Hepatic stellate cell (primary cell): ENCODE measurements at places on chromosomes 4 and X.

- peak; percentile 67 for DNase-seq
Measured at GRCh38 chrX:13487731-13488505, 81.5 kb upstream of the EGFL6 start.

DNA sequence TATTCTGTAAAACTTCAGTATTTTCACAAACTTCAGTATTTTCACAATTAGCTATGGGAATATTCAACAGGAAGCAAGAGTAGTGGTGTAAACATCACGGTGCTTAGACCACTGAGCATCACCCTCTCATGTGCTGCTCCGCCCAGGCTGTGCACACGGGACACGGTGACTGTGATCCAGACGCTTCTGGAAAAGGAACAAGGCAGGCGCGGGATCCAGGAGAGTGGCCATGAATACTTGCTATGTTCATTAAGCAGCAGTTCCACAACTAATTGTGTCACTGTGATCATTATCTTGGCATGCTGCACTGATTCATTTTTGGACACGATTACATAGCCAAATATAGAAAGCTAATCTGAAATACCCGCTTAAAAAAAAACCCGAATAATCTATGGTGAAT lies 19.6 kb upstream of the FAT1 start:
- DNase-seq: no peak

- no peak for DNase-seq
Measured at GRCh38 chr4:133058701-133059100, 90.4 kb upstream of the PCDH10 start.

DNA sequence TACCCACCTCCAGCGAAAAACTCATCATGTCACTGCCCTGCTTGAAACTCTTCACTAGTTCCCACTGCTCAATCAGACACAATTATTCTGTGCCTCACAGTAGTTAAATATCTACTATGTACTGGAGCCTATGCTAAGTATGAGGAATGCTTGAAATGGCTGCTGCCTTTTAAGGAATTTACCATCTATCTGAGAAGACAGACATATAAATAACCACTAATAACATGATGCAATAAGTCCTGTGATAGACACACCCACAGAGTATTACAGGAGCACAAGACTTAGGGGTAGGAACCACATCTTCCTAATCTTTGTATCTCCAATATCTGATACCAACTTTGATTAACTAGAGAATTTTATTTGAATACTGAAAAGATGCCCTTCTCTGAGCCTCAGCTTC lies 21.1 kb downstream of the SLC25A53 start:
- DNase-seq: no peak

- no peak for DNase-seq
Measured at GRCh38 chr4:40322811-40323210, 12.3 kb upstream of the CHRNA9 start.

- DNase-seq: no peak
Measured at GRCh38 chrX:137425986-137426385, 139.9 kb upstream of the ZIC3 start.

DNA sequence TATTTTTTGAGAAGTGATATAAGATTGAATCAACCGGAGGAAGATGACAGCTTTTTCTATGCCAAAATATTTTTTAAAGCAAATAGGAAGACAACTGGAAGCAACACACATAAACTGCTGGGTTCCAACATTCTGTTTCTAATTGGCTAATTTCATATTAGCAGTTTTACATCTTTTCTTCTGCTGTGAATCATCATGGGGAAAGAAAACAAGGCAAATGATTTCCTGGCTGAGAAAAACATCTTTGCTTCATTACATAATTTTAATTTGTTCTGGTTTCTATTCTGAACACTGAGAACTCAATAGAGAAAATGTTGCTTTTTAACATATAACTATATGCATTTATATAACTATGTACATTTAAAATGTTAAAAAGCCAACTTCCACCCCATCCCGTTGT lies 2518.5 kb downstream of the ARAP2 start:
- no peak for DNase-seq

- no peak for DNase-seq
Measured at GRCh38 chr4:153261461-153261860, 57.2 kb downstream of the TRIM2 start.

DNA sequence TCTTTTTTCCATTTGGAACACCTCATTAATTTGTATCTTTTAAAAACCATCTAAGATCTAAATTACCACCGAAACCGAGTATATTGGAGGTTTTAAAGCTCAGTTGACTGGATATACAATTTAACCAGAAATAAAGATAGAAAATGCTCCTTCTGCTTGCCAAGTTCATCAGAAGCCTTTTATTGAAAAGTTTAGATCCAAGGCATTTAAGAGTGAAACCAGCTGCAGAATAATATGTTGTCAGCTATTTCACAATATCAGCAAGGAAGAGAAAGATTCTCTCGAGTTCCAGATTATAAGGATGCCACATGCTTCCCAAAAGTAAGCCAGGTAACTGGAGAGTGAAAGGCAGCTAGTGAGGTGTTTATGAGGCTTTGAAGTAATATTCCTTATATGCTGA lies 217.4 kb downstream of the DCTD start:
- no peak for DNase-seq

DNA sequence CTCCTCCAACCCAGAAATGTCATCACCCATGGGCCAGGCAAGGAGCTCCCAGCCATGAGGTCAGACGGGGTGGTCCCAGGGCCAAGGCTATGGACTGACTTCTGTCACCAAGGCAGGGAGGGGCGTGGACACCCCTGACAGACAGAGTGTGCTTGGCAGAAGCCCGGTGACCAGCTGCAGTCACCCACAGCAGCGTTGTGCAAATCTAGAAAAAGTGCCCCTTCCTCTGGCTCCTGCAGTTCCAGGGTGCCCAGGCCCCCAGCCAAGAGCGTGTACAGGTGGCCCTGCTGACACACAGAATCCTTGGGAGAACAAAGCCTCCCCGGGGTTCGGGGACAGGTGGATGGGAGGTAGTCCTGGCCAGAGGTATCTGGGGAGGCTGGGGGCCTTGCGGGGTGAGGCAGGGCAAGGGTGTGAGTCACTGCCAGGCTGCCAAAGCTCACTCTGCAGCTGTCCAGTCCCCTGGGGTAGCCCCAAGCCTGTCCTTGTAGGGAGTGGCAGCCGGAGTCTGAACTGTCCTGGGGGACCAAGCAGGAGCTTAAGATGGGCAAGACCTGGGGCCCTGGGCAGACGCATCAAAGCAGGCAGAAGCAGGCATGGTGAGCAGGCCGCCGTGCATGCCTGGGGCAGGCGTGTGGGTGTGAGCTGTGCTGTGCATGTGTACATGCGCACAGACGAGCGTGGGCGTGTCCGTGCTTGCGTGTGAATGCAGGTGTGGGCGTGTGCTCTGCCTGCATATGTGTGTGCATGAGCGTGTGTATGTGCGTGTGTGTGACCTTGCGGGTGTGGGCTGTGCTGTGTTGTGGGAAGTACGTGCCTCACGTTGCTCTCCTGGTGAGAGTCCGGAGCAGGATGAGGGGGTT lies 3.3 kb downstream of the MYL5 start:
- no peak for DNase-seq

DNA sequence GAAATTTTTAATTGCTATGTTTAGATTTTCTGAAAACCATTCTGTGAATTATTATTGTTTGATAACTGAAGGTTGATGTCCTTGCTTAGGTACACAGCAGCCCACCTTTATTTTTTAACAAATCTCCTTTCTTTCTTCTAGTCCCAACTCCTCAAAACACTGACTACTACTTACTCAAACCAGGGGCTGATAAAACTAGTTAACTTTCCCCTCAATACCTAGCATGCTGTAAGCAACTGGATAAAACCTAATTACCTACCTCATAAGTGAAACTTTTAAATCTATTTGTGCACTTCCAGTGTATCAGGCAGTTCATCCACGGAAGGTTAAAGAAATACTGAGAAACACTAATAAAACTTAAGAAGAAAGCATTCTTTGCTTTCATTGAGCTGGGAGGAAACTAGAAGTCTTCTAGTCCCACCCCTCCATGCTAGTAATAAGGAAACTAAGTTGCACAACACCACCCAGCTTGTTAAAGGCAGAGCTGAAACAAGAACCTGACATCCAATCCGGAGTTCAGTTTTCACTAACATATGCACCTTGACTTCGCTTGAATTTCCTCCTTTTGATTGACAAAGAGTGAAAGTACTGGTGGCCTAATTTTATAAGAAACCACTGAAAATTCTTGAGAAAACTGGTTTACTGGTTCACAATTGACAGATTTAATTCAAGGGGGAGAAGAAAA lies 180.2 kb upstream of the TET2 start:
- DNase-seq: no peak

- no peak for DNase-seq
Measured at GRCh38 chrX:581720-582298, 48.8 kb upstream of the SHOX start.

DNA sequence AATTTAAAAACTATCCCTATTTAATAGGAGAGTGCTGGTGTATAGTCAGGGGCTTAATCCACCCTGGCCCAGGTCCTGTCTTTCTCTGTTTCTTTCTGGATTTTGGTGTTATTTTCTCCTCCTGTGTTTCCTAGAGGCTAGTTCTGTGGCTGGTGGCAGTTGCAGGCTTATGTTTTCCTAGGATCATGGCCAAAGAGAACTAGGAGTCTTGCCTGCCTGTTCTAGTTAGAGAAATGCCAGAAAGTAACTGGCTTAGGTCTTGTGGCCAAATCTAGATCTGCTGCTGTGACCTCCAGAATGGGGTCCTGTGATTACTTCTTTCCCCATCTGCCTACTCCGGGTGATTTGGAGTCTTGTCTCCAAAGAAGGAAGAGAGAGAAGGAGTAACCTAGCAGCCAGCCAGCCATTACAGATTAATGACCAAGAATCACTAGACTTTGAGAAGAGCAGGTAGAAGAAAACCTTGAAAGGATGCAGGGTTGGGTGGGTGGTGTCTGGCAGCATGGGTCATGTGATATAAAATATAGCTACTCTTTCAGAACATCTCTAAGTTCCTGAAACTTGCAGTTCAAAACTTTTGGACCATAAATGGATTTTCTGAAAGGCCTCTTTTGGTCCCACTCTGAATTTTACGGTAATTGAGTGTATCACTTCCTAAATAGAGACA lies 117.9 kb downstream of the STIM2 start:
- no peak for DNase-seq

- DNase-seq: no peak
Measured at GRCh38 chr4:87565746-87566145, 36.6 kb upstream of the SPARCL1 start.

- no peak for DNase-seq
Measured at GRCh38 chr4:82666970-82667665, 105.3 kb upstream of the TMEM150C start.

DNA sequence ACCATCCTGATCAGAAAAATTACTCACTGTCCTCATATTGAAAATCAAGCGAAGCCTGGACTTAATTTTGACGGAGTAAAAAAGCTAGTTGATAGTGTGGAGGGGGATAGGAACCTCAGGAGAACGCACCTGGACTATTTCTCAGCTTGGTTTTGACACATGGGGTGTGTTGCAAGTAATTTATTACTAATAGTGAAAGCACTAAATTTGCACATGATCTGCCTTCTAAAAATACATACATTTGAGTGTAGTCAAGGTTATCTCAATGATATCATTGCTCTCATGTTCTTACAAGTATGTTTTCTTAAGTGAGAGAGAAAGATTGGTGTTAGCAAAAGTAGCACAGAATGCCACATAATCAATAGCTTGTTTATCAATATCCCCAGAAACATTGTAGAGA lies 29.5 kb downstream of the LRIT3 start:
- no peak for DNase-seq

DNA sequence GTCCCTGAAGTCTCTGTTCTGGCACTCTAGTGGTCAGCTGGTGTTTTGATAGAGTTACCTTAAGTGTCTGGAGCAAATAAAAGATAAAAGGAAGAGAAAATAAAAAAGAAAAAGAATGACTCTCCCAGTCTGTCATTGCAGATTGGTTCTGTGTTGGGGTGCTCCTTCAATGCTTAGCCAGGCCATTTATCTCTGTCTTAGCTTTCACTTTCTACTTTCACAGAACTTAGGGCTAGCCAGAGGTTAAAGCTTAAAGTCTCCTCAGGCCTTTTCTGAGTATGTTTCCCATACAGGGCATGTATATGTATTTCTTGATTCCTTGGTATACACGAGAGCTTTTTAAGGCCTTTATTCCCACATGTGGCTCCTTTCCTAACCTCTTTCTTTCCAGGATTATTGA lies 83.1 kb upstream of the TEX13D start:
- no peak for DNase-seq

DNA sequence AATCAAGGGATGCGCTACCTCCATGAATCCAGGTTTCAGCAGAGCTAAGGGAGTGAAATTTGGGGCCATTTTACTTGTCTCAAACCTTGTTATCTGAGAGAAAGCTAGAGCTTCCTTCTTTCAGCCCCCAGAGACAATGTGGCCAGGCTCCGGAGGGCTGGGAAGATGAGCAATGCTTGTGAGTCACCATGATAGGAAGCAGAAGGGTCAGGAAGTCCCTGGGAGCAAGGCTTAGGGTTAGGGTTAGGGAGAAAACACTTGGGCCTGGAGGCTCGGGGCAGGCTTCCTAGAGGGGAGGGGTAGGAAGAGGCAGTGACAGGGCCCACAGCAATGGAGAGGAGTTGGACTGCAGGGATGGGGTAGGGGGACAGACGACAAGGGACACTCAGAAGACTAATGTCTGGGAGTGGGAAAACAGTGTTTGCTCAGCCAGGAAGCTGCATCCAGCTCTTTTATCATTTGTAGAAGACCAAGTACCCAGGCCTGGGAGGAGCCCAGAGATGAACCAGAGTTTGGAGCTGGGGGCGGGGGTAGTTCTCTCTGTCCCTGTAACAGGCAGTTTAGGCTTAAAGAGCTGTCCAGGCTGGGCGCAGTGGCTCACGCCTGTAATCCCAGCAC lies 16.4 kb upstream of the PORCN start:
- DNase-seq: no peak

GRCh38 chr4:113232194-113232593 lies 182.7 kb downstream of the ANK2 start:
- peak; percentile 17 for DNase-seq

DNA sequence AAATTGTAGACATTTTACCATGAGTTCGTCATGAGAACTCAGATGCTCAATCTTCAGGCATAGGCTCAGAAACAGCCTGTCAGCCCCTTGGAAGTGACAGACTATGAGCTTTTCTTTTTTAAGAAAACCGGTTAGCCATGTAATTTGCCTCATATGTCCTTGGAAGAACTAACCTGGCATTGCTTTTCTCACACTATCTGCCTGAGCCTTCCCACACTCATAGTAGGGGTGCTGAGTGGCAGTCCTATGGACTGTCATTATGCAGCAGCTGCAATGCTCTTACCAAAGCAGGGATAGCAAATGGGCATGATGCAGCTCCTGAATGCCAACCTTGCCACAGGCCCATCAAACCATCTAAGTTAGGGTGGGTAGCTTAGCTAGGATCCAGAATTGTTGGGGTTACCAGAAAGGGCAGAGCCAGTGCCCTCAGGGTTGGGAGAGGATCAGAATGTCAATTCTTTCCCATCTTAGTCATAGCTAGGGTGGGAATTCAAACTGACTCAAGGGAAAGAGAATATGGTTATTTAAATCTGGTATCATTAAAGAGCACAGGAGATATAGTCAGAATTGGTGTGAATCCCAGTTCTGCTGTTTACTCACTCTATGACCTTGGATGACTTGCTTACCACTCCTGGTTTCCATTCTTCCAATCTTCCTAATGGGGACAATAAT lies 230.6 kb upstream of the CPEB2 start:
- DNase-seq: no peak
